GM06990 (cell line): ENCODE measurements at places on chromosomes 13 and 19.

DNA sequence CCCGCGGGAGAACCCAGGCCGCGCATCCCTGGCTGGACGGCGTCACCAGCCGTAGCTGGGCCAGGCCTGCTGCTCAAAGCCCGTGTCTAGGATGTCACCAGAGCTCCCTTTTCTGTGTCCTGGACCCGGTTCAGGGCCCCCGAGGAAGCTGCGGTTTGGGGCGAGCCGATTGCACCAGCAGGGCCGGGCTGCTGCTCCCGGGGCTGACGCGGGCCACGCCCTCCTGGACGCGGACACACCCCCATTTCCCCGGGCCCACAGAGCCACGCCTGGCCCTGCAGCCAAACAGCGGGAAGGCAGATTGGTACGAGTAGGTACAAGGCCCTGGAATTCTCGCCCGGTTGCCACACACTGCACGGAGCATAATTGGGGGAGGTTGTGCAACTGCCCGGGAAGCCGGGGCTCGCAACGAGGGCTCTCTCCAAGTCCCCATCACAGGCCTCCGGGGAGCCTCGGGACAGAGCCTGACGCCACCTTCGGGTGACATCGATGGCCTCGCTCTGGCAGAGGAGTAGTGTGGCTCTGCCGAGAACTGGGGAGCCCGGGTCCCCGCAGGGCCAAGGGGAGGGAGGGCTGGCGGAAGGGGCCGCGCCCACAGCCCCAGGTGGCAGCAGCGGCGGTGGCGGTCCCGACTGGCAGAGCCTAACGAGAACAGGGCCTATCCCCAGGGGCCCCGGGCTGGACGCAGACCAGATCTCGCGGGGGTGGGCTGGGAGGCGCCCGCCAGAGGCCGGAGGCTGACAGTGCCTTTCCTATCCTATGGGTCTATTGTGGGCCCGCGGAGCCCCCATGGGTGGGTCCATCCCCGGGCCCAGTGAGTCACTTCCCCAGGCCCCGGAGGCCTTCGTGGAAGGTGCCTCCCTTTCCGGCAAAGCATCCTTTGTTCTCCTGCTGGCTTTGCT, 23.5 kb downstream of the KCTD15 start:
- no peak for DNase-seq

DNA sequence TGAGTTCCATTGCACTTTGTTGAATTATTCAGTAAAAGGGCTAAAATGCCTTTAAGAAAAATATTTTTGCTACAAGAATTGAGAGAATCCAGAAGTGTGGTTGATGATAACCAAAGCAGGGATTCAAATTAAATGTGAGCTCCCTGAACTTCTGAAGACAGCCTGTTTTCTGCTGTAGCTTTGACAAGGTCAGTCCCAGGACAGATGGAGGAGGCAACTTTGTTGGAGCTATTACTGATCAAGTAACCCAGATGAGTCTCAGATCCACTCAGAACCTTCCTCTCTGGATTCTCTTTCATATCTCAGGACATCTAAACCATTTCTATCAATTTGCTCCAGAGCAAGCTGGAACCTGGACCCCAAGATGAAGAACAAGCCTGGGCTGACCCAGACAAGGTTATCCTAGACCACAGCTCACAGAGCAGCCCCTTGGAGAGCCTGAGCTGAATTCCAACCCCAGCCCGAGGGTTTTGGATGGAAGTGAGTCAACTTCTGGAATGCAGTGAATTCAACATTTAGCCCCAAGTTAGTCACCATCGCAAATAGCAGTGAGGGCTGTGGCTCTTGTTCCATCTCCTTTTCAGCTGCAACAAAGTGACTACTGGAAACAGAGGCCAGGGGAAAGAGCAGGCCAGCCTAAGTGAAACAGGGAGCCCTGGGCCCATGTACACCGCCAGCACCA, 137.8 kb upstream of the TSC22D1 start:
- DNase-seq, result no peak

DNA sequence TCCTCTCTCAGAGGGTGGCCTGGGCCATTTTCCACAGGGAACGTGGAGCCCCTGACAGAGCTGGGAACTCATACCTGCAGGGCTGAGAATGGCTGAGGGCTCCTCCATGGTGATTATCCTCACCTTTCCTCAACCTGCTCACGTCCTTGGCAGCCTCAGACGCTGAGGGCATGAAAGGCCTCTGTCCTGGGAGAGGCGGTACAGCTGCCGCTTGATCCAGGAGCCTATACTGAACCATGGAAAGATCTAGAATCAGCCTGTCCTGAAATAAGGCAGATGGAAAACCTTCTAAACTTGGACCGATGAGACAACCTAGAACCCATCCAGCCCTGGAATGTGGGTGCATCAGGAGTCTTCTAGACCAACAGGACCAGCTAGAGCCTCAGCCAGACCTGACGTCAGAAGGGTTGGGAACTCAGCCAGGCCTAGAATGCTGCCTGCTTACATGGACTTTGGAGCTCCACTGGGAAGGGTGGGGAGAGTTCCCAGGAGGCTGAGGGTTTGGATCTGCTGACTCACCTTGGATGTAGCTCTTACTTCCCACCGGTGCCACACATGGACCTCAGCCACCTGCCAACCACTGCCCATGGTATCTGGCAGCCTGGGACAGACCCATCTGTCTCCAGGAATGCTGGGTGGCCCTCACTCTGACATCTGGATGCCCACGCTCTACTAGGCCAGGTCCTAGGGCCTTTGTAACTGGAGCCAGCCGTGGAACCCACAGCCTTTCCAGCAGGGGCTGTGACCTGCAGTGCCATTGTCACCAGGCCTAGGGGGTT, 7.5 kb downstream of the KCTD15 start:
- DNase-seq, result no peak

- DNase-seq, result no peak
These were observed 6.3 kb upstream of the RDH13 start for GRCh38 chr19:55068950-55069864.

GRCh38 chr19:48244281-48244680, 11.4 kb downstream of the CARD8 start:
- no peak for DNase-seq

DNA sequence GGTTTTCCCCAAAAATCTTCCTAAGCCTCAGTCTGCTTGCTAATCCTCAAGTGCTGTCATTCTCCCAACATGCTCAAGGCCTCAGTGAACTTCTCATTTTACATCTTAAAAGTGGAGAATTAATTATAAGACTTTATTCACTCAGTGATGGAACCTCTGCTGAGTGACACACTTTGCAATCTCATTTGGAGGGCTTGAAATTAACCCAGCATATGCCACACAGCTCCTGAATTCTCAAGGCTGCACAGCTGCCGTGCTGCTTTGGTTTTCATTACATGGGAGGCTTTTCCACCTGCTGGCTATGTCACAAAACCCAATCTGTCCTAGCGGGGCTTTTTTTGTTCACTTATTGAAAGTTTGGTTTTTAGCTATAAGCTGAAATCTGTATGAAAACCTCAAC, 28.3 kb upstream of the SERPINE3 start:
- DNase-seq, result no peak

- no peak for DNase-seq
These were observed 28.2 kb downstream of the GAS6 start for GRCh38 chr13:113835461-113836270.

GRCh38 chr13:91722267-91722884, 324.0 kb downstream of the GPC5 start:
- no peak for DNase-seq

DNA sequence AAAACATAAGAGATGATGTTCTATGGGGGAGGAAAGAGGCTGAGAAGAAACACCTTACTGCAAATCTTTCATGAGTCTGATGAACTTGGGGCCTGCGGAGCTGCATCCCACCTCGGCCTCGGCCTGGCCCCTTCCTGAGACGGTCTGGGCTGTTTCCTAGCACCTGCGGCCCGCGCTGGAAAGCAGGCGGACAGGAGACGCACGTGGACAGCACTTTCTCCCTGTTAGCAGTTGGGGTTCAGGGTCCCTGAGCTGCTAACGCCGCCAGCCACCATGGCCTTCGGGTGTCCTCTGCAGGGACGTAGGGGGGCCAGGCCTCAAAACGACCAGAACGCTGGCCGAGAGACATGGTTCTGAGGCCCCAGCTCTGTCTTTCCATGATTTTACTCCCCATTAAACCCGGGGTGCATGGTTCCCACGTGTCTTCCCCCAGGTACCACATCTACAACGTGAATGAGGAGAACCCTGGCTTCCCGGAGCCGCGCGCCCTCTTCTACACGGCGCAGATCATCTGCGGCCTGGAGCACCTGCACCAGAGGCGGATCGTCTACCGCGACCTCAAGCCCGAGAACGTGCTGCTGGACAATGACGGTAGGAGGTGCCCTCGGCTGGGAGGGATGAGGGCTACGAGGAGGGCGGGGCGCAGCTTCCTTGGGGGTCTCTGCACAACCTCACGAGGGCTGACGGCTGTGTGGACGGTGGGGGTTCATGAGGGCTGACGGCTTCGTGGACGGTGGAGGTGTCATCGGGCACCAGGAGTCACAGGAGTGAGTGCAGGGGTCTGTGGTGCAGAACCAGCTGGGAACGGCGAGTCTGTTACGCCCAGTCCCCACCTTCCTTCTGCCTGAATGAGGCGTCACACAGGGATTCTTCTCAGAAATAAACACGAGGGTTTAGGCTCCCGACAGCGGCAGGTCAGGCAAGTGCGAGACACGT, 4.3 kb downstream of the GRK1 start:
- no peak for DNase-seq
